ENCODE measurements at places on chromosomes 6 and 20.

GRCh38 chr6:113112086-113112485 lies 745.1 kb upstream of the MARCKS start:
- DNase-seq, result no peak

GRCh38 chr6:65566117-65566516 lies 140.9 kb downstream of the EYS start:
- no peak for DNase-seq

DNA sequence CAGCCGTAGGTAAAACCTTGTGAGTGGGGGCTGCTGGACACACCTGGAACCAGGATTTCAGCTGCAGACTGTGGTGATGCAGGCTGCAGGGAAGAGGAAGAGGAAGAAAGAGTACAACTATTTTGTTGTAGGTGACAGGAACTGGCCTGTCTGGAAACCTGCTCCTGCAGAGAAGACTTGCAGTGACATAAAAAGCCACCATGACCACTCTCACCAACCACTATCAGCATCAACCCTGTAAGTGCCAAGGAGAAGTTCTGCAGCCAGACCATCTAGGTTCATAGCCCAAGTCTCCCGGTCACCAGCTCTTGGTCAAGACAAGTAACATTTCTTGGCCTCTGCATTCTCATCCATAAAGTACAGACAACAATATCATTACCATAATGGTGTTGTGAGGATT lies 91.2 kb downstream of the PREX1 start:
- DNase-seq, result peak; percentile 64

DNA sequence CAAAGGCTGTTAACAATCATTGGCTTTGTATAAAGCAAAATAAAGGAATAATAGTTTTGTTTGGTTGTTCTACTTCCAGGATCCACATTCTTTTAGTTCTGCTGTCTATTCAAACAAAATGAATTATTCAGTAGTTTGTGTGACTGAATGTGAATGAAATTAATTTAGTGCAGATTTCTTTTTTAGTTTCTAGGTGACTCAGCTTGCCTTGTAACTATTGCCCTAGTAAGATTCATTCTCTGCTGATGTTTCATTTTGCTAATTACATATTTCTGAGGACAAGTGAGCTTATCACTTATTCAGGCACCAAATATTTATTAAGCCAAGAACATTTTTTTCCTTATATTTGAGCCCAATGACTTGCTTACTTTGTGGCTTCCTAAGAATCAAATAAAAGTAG lies 46.5 kb upstream of the RIPOR2 start:
- no peak for DNase-seq
